ENCODE measurements at places on chromosomes 11 and 22. TPM values are rescaled to one million over a fixed set of nuclear protein-coding genes. Genes with fewer than 3 reads are reported as not detected.

The LRRC56 gene
- total RNA-seq = 3.6 TPM

The CRACR2B gene
- total RNA-seq = 29.0 TPM

The OR8D1 gene
- total RNA-seq = not detected

The TEX12 gene
- not detected for total RNA-seq

The CSNK2A3 gene
- total RNA-seq = 2.6 TPM

The TBC1D10A gene
- 32.9 TPM for total RNA-seq

The CD3D gene
- total RNA-seq = 10.0 TPM

The OR56A1 gene
- total RNA-seq = not detected

The MEI1 gene
- total RNA-seq = 2.7 TPM

DNA sequence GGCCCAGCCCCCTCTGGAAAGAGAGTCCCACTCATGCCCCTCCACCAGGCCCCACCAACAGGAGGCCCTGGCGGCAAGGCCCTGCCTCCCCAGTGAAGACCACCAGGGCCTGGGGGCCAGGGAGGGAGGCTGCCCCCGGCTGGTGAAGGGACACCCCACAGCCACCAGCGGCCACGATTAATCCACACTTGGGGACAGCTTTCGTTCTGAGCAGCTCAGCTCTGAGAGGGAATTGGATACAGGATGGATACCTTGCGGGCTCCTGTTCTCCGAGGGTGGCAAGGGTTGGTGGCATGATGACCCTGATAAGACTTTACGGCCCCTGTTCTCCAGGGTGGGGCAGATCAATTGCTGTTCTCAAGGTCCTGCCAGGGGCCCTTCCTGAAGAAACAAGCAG is 6.9 kb upstream of the NLRP6 start:
- H3K4me1 ChIP-seq = peaks cover 13% of the 10 kb centered on the region
- H3K27ac ChIP-seq = peak overlapping the region; percentile 91
- H3K27me3 ChIP-seq = no peaks in the 10 kb centered on the region
- H3K4me3 ChIP-seq = no peak overlapping the region

DNA sequence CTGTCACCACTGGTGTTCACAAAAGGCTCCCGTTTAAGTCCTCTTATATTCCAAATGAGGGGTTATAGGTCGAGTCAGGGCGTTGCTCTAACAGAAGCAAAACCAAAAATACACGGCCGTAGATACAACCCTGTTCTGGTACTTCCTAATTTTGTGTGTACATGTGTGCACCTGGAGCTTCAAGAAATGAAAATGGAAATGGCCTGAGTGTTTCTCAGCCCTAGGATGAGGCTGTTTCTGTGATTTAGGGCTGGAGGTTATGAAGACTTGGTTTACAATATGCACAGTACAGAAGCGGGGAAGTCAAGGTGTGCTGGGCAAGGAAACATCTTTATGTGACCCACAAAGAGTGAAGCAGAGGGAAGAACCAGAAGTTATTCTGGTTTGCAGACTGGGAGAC is 110.4 kb upstream of the OR4B1 start:
- DNase-seq = no peak
- peaks cover 32% of the 10 kb centered on the region for H3K4me1 ChIP-seq
- no peak overlapping the region for H3K4me3 ChIP-seq
- no peak overlapping the region for H3K27ac ChIP-seq

GRCh38 chr22:40332319-40332781 is 13.9 kb upstream of the ADSL start:
- no peak overlapping the region for H3K27ac ChIP-seq
- H3K36me3 ChIP-seq = no peaks in the 10 kb centered on the region
- DNase-seq = no peak
- H3K4me3 ChIP-seq = no peak overlapping the region

GRCh38 chr11:95514416-95515110 is 275.0 kb downstream of the FAM76B start:
- no peak for DNase-seq
- H3K27ac ChIP-seq = no peak overlapping the region
- H3K4me3 ChIP-seq = no peak overlapping the region
- no peaks in the 10 kb centered on the region for H3K36me3 ChIP-seq
- H3K4me1 ChIP-seq = peaks cover 2% of the 10 kb centered on the region

- H3K27ac ChIP-seq = no peak overlapping the region
- H3K27me3 ChIP-seq = no peaks in the 10 kb centered on the region
- no peak for DNase-seq
- H3K36me3 ChIP-seq = no peaks in the 10 kb centered on the region
Measured at GRCh38 chr11:68325907-68326220, 13.5 kb downstream of the LRP5 start.

- DNase-seq = no peak
- no peaks in the 10 kb centered on the region for H3K27me3 ChIP-seq
- H3K36me3 ChIP-seq = no peaks in the 10 kb centered on the region
- H3K27ac ChIP-seq = no peak overlapping the region
Measured at GRCh38 chr22:42258126-42258525, 12.3 kb downstream of the TCF20 start.

- no peak for DNase-seq
- H3K4me3 ChIP-seq = no peak overlapping the region
- H3K27me3 ChIP-seq = peaks cover 20% of the 10 kb centered on the region
- peaks cover 41% of the 10 kb centered on the region for H3K4me1 ChIP-seq
- H3K36me3 ChIP-seq = no peaks in the 10 kb centered on the region
Measured at GRCh38 chr11:285021-285893, 3.7 kb upstream of the PGGHG start.

GRCh38 chr11:3224401-3225057 is 5.9 kb upstream of the MRGPRG start:
- no peak overlapping the region for H3K4me3 ChIP-seq
- no peaks in the 10 kb centered on the region for H3K27me3 ChIP-seq
- H3K27ac ChIP-seq = no peak overlapping the region
- peak; percentile 18 for DNase-seq

DNA sequence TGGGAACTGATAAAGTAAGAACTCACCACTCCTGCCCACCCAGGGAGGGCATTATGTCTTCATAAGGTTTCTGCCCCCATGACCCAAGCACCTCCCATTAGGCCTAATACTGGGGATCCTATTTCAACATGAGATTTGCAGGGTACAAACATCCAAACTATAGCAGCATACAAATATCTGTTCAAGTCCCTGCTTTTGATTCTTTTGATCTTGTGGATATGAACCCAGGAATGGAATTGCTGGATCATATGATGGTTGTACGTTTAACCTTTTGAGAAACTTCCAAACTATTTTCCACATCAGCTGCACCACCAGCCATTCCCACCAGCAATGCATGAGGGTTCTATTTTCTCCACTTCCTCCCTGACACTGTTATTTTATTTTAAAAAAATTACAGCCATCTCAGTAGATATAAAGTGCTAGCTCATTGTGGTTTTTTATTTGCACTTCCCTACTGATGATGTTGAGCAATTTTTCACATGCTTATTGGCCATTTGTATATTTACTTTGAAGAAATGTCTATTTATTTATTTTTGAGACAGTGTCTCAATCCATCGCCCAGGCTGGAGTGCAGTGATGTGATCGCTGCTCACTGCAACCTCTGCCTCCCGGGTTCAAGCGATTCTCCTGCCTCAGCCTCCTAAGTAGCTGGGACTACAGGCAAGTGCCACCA is 7.1 kb upstream of the ATG16L2 start:
- H3K36me3 ChIP-seq = no peaks in the 10 kb centered on the region
- no peak overlapping the region for H3K4me3 ChIP-seq
- peaks cover 29% of the 10 kb centered on the region for H3K4me1 ChIP-seq
- peak overlapping the region; percentile 69 for H3K27ac ChIP-seq
- DNase-seq = no peak

GRCh38 chr11:83162377-83162776 is 5.4 kb downstream of the PCF11 start:
- peaks cover 38% of the 10 kb centered on the region for H3K36me3 ChIP-seq
- DNase-seq = no peak
- H3K27ac ChIP-seq = no peak overlapping the region
- no peaks in the 10 kb centered on the region for H3K27me3 ChIP-seq
- no peak overlapping the region for H3K4me3 ChIP-seq
- peaks cover 32% of the 10 kb centered on the region for H3K4me1 ChIP-seq

- no peak overlapping the region for H3K27ac ChIP-seq
- H3K4me3 ChIP-seq = no peak overlapping the region
- H3K27me3 ChIP-seq = no peaks in the 10 kb centered on the region
- no peak for DNase-seq
Measured at GRCh38 chr11:134582770-134583095, 170.7 kb upstream of the B3GAT1 start.

GRCh38 chr22:21444701-21445436 is 22.3 kb upstream of the TMEM191C start:
- H3K4me3 ChIP-seq = no peak overlapping the region
- peak; percentile 16 for DNase-seq
- H3K27ac ChIP-seq = no peak overlapping the region
- H3K27me3 ChIP-seq = no peaks in the 10 kb centered on the region

- DNase-seq = no peak
- H3K27me3 ChIP-seq = no peaks in the 10 kb centered on the region
- peaks cover 22% of the 10 kb centered on the region for H3K36me3 ChIP-seq
- no peak overlapping the region for H3K4me3 ChIP-seq
- H3K27ac ChIP-seq = no peak overlapping the region
- no peaks in the 10 kb centered on the region for H3K4me1 ChIP-seq
Measured at GRCh38 chr11:12901272-12901671, 107.8 kb upstream of the RASSF10 start.

- peaks cover 47% of the 10 kb centered on the region for H3K4me1 ChIP-seq
- DNase-seq = no peak
- peak overlapping the region; percentile 60 for H3K4me3 ChIP-seq
- peaks cover 7% of the 10 kb centered on the region for H3K36me3 ChIP-seq
- H3K27ac ChIP-seq = peak overlapping the region; percentile 97
Measured at GRCh38 chr11:64744544-64745188, 724 bp upstream of the RASGRP2 start.

GRCh38 chr11:100841711-100842407 is 154.8 kb downstream of the ARHGAP42 start:
- H3K36me3 ChIP-seq = no peaks in the 10 kb centered on the region
- H3K4me1 ChIP-seq = no peaks in the 10 kb centered on the region
- no peak overlapping the region for H3K4me3 ChIP-seq
- no peaks in the 10 kb centered on the region for H3K27me3 ChIP-seq
- DNase-seq = no peak
- no peak overlapping the region for H3K27ac ChIP-seq

- no peaks in the 10 kb centered on the region for H3K27me3 ChIP-seq
- H3K4me3 ChIP-seq = no peak overlapping the region
- DNase-seq = no peak
- no peaks in the 10 kb centered on the region for H3K36me3 ChIP-seq
- H3K27ac ChIP-seq = no peak overlapping the region
- H3K4me1 ChIP-seq = peaks cover 7% of the 10 kb centered on the region
Measured at GRCh38 chr22:45925811-45926351, 51.1 kb downstream of the WNT7B start.

GRCh38 chr11:112844517-112844916 is 116.7 kb upstream of the NCAM1 start:
- H3K27me3 ChIP-seq = no peaks in the 10 kb centered on the region
- H3K4me1 ChIP-seq = no peaks in the 10 kb centered on the region
- no peaks in the 10 kb centered on the region for H3K36me3 ChIP-seq
- H3K27ac ChIP-seq = no peak overlapping the region
- no peak for DNase-seq

- H3K27me3 ChIP-seq = no peaks in the 10 kb centered on the region
- no peak overlapping the region for H3K27ac ChIP-seq
- no peak for DNase-seq
- H3K4me3 ChIP-seq = no peak overlapping the region
Measured at GRCh38 chr11:38356255-38356654, 1758.2 kb upstream of the RAG2 start.

DNA sequence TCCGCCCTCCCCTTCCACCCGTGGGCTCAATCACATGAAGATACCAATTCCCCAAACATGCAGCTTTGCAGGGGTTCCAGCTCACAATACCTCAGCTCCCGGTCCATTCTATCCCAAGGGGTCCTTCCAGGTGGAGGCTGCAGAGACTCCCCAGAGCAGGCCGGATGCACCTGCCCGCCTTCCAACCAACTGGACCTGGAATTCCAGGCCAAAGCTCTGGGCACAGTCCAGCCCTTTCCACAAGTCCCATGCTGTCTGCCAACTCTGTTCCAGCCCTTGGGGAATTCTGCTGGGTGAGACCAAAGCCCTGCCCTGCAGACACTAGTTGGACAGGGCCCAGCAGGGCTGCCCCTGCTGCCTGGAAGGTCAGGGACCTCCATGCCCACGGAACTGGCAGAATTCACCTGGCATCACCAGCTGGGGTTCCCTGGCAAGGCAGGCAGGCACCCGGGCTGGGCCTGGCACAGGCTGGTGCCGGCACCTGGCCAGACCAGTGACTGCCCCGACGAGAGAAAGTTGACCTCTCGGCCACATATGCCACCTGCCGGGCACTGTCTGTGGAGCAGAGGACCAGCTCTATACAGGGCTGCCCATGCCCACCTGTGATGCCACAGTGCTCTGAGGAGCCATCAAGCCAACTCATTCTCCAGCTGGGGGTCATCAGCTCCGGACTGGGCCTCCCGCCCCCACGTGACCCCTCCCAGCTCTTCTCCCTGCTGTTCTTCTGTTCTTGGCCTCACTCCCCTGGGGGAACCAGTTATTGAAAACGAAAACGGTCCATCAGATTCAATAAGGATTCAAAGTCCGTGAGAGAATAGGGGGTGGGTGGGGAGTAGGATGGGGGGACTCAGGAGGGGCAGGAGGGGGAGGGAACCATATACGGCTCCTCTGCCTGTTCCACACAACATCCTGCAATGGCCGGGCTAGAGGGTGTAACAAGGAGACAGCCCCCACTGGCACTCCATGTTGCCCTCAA is 4.7 kb downstream of the SYT7 start:
- peaks cover 7% of the 10 kb centered on the region for H3K4me1 ChIP-seq
- no peaks in the 10 kb centered on the region for H3K36me3 ChIP-seq
- H3K27me3 ChIP-seq = peaks cover 12% of the 10 kb centered on the region
- H3K4me3 ChIP-seq = no peak overlapping the region
- H3K27ac ChIP-seq = no peak overlapping the region

GRCh38 chr22:20514658-20515406 is 7.4 kb downstream of the MED15 start:
- H3K4me1 ChIP-seq = peaks cover 44% of the 10 kb centered on the region
- H3K27me3 ChIP-seq = no peaks in the 10 kb centered on the region
- peak overlapping the region; percentile 26 for H3K27ac ChIP-seq
- no peak for DNase-seq
- H3K4me3 ChIP-seq = no peak overlapping the region

DNA sequence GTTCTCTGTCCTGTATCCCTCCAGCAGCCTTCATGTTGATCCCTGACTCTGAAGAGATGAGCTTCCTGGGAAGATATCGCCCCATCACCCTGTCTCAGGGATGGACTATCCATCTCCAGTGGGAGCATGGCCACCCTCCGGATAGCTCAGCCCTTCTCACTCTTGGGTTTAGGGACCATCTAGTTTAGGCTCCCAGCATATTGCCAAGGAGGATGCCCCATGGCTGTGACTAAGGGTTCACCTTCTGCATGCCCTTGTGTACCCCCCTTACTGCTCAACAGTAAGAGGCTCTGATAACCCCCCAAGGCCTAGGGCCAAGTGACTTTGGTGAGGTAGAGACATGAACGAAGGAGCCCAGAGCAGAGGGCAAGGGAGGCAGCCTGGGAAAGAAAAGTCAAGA is 1.3 kb downstream of the TMPRSS13 start:
- no peaks in the 10 kb centered on the region for H3K27me3 ChIP-seq
- H3K27ac ChIP-seq = no peak overlapping the region
- H3K4me3 ChIP-seq = no peak overlapping the region
- no peaks in the 10 kb centered on the region for H3K36me3 ChIP-seq

GRCh38 chr11:62137881-62138629 is 14.2 kb downstream of the INCENP start:
- no peaks in the 10 kb centered on the region for H3K4me1 ChIP-seq
- H3K27me3 ChIP-seq = no peaks in the 10 kb centered on the region
- no peak overlapping the region for H3K27ac ChIP-seq
- DNase-seq = no peak

- peak overlapping the region; percentile 67 for H3K27ac ChIP-seq
- no peaks in the 10 kb centered on the region for H3K27me3 ChIP-seq
- no peaks in the 10 kb centered on the region for H3K36me3 ChIP-seq
- no peak for DNase-seq
Measured at GRCh38 chr11:111819829-111820237, 51.5 kb downstream of the ALG9 start.
